Thymus (tissue), 14 donors: ENCODE measurements at places on chromosomes 5 and 9. TPM values are rescaled to one million over a fixed set of nuclear protein-coding genes. Genes with fewer than 3 reads are reported as not detected.

- DNase-seq, result no peak
These were observed 571.2 kb downstream of the EFNA5 start for GRCh38 chr5:107099506-107099905.

DNA sequence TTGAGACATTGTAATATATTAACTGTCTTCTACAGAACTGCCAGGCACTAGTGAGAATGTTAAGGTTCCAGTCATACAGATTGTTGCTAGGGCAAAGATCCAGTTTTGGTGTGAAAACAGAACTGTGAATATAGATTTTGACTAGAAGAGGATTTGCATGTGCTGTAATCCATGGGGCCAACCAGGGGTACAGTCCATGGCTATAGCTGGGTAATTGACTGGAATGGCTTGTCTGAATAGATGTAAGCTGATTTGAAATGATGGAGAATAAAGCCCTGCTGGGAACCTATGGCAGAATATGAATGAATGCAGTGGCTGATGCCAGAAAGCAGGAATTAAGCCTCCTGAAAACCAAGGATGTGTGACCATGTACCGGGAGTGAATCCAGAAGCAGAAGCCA lies 748.5 kb upstream of the CDH10 start:
- no peak for DNase-seq

SLCO6A1 gene
- 0.14 TPM for total RNA-seq

DNA sequence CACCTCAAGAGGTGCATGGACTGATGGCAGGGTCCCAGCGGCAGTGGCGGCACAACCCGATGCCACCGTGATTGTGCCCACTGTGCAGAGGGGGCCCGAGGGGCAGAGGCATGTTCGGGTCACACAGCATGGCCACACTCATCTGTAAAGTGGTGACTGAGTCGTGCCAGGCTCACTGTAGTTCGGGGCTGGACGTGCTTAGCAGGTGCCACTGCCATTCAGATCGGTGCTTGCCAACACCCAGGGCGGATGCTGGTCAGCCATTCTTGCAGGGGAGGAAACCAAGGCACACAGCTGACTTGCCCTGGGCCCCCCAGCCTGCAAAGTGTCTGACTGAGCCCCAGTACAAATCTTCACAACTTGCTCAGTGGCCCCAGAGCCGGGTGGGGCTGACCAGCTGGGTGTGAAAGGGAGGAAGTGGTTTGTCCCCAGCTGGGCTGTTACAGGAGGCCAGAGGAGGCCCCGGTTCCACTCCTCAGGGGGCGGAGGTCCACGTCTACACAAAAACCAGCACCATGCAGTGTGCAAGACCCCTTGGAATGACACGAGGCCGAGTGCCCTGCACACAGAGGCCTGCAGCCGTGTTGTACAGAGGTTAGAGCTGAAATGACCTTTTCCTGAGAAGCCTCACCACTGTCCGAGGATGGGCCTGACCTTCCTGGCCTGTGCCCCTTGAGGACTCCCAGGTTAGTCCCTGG lies 17.9 kb downstream of the FGD3 start:
- DNase-seq, result no peak

OLFM1 gene
- total RNA-seq, result 28.3 TPM

- no peak for DNase-seq
These were observed 50.2 kb upstream of the XPA start for GRCh38 chr9:97747201-97747965.

DNA sequence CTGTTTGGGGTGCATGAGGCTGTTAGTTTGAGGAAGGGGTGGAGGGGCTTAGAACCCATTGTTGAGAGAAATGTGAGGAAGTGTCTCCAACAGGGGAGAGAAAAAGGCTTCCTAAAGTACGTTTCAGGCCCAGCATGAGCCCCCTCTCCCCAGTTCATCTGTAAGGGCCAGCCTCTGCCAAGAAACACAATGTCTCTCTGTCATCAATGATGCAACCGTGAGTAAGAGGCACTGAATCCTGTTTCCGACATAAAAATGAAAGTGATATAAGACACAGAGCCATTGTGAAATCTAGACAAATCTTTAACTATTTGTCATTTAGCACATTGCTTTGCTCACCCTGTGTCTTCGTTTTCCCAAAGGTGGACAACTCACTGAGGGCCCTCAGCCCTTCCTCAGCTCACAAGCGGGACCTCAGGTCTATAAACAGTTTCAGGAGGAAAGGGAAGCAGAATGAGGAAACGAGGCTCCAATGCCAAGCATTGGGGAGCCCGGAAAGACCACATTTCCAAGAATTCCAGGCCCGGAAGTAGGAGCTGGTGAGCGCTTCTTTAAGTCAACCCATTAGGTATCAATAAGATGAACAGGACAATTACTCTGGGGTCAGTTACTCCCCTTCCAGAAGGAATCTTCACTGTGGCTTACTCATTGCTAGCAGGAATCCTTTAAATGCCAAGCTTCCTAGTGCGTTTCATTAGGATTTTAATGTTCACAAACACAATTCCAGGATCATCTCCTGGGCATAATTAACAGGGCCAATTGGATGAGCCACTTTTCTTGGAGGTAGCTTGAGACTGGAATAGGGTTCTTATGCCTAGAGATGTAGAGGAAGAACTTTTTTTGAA lies 59.0 kb upstream of the KLF4 start:
- no peak for DNase-seq

DNA sequence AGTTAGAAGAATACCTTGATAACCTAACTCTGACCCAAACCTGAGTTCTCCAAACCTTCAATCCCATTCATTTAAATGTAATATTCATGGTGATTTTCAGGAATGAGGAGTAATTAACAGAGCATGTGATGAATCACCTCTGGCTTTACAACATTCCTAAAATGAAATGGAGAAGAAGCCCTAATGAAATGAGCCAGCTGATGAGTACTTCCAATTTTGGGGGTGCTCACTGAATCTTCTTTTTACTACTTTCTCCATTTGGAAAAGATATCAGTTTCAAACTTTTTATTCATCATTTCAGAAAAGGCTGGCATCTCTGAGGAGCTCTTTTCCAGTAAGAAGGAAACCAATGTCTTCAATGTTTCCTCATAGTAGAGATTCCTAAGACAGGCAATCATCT lies 2.9 kb upstream of the SPINK5 start:
- no peak for DNase-seq

DNA sequence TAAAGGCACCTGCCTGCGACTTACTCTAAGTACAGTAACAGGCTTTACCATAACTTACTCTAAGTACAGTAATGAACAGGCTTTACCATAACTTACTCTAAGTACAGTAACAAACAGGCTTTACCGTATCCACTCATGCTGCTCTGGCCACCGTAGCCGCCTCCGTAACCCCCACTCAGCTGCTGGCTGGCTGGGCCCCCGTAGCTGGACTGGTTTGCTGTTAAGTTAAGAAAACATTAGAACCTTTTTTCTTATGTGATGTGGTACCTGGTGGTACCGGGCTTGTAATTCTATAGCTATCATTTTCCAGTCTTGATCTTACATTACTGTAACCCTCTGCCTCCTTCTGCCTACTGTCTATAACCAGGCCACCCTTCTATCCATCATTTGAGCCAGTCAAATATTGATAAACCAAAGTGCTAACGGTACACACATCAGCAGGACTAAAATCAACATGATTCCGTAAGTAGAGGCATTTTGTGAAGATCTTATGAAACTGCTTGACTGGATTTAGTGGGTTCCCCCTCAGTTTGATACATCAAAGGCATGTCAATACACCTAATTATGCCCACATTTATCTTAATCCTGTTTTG lies 7.4 kb downstream of the HNRNPH1 start:
- DNase-seq, result no peak

DNA sequence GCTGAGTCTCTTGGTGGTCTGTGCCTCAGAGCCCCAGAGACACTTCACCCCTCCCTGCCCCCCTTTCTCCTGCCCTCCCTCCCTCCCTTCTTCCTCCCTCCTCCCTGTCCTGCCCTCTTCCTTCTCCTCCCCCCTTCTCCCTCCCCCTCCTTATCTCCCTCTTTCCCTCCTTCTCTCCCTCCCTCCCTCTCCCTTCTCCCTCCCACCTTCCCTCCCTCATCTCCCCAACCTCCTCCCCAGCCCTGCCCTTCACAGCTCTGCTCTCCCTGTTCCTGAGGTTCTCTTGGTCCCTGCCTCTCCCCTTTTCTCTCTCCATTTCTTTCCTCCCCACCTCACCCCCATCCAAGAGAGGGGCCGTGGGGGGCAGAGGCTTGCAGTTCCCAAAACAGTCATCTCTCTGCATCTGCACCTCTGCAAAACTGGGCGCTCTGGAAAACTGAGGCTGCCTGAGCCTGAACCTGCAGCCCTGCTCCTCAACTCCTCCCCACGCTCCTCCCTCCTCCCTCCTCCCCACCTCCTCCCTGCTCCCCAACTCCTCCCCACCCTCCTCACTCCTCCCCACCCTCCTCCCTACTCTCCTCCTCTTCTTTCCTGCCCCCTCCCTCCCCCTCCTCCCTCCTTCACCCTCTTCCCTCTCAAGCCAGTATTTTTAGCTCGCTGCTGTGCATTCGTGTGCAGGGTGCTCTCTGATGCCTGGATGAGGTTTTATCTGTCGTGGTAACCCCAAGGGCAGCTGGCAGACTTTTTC lies 219.1 kb downstream of the C9orf50 start:
- no peak for DNase-seq

- no peak for DNase-seq
These were observed 21.0 kb downstream of the TSC1 start for GRCh38 chr9:132923346-132923902.

C5orf58 gene
- total RNA-seq, result not detected

GRCh38 chr9:98380065-98380681 lies 124.7 kb upstream of the TBC1D2 start:
- DNase-seq, result no peak

DNA sequence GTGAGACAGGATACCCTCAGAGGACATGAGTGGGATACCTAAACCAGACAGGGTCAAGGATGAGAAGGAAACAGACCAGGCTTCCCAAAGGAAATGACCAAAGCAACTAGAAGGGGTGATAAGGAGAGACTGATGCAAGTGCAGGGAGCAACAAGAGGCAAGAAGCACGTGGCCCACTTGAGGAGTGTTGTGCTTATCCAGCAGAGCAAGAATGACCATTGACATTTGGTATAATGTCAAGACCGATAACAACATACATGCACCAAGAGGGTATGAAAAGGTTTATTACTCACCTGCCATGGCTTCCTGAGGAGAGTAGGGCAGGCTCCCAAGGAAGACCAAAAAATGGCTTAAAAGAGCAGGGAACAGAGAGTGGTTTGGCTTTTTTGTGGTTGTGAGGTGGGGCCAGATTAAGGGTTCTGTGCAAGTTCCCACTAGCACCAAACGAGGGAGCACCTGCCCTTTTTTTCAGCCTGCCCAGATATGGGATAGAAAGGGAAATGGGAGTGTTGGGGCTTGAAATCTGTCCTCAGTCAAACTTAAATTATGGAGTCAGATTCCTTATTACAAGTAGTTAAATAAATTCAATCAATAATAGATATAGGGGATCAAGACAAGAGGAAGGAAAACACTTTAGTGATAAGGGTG lies 513.6 kb downstream of the RASEF start:
- no peak for DNase-seq

DNA sequence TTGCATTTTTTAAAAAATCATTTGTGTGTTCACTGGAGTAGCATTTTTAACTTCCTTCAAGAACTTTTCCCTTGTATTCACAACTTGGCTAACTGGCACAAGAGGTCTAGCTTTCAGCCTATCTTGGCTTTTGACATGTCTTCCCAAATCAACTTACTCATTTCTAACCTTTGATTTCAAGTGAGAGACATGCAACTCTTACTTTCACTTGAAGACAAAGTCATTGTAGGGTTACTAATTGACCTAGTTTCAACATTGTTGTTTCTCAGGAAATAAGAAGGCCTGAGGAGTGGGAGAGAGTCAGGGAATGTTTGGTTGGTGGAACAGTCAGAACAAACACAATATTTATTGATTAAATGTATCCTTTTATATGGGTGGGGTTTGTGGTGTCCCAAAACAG lies 95.0 kb upstream of the C9orf72 start:
- DNase-seq, result no peak

- no peak for DNase-seq
These were observed 866 bp upstream of the SEMA6A start for GRCh38 chr5:116575326-116576052.

DNA sequence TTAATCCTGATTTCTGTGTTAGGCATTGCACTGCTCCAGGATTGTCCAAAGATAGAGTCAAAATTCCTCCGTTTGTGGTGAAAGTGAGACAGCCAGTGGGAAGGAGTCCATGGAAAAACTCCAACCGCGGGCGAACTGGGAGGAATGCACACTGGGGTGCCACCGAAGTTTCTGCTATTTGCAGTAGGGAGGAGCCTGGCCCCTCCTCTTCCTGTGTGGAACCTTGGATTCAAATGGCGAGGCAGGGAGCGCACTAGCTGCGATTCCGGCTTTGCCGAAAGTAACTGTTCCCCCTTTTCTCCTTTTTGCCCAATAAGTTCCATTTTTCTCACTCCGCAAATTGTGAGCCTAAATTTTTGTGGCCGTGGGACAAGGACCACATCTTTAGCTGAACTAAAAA lies 9.3 kb downstream of the BAAT start:
- DNase-seq, result no peak

DNA sequence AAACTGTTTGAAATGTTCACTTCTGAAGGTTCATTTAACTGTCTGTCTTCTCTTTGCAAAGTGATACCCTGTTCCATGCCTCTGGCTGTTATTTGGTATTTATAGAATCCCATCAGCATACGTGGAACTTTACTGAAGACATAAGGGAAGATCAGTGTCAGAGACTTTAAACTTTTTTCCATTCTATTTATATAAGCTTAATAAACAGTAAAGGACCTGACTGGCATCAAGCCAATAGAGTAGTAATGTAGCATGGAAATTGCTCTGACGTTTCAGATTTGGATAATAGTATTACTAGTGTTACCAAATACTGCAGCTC lies 94.9 kb upstream of the MINAR2 start:
- no peak for DNase-seq

DNA sequence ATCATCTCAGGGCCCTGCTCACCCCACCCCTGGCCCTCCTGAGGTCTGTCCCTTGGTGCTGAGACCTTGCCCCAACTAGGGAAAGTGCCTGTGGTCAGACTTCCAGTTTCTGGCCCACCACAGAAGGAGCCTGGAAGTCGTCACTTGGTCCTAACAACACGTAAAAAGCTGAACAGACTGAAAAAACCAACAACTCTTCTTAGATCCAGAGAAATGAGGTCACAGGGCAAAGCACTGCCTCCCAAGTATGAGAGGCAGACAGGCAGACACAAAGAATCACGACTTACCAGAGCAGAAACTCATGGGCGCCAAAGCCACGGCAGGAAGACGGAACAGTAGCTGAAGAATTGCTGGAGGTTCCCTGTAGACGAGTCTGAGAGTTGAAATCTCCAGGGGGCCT lies 38.5 kb downstream of the OR2V1 start:
- no peak for DNase-seq
